ENCODE measurements at places on chromosomes 13 and 19.

GRCh38 chr13:73572824-73573223 is 514.0 kb downstream of the KLF5 start:
- no peak for DNase-seq

DNA sequence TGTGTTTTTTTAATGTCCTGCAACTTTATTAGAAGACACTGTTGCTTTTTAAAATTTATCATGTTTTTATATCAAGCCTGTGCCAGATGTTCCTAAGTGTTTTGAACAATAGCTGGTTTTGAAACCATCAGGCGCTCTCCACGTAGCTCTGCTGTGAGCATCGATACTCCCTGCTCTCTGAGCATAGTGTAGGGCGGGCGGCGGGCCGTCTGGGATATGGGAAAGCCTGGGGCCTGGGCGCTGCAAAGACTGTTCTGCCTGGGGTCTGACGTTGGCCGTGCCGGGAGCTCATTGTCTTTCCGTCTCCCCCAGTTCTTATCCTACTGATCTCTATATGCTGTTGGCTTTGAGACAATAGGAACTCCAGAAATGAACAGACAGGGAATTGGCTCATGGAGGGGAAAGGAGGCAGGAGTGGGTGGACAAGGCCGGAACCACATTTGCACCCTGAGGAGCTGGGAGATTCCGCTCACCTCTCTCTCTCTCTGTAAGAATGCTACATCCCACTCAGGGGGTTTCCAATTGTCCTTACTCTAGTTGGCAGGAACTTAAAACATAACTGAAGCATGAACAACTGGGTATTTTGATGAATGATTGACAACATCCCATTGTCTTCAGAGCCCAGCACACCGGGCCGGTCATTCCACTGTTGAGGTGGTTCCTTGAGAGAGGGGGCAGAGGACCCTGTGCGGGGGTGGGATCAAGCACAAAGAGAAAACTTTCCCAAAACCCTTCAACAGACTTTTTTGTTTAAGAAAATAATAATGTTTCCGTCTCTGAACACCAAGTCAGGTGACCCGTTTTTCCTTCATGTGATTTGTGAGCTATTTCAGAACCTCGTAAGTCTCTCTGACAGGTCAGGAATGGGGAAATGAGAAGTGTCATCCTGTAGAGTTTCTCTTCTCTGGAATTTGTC is 64.7 kb downstream of the COL4A2 start:
- DNase-seq, result no peak

DNA sequence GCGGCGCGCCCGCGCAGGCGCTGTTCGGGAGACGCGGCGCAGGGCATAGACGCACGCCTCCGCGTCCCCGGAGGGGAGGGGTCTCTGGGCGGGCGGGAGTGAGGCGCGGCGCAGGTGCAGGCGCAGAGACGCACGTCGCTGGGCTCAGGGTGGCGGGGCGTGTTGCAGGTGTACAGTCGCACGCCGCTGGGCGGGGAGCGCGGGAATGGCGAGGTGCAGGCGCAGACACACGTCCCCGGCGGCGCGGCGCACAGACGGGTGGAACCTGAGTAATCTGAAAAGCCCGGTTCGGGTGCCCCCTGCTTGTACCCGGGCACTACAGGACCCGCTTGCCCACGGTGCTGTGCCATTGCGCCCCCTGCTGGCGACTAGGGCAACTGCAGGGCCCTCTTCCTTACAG is 44.7 kb downstream of the PLPP2 start:
- no peak for DNase-seq

GRCh38 chr13:106599875-106600797 is 32.2 kb upstream of the ARGLU1 start:
- no peak for DNase-seq

GRCh38 chr13:21069561-21070004 is 8.2 kb upstream of the LATS2 start:
- no peak for DNase-seq
